ENCODE measurements at places on chromosomes 11 and 22.

DNA sequence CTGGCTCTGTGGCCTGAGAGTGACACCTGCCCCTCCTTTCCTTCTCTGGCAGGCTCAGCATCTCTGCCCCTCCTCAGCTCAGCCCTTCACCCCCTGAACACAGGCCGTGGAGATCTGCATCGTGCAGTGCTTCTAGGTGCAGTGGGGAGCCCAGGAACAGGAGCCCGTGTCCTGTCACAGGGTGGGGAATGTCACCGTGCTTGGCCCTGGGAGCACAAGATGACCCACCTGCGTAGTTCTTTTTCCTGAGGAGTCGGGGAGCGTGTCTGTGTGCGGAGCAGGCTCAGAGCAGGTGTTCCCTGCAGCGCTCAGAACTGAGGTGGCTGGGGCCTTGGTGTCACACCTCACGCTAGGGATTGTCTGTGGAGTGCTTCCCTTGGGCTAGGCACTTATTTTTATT lies 10.6 kb downstream of the TBC1D22A start:
- DNase-seq = no peak

DNA sequence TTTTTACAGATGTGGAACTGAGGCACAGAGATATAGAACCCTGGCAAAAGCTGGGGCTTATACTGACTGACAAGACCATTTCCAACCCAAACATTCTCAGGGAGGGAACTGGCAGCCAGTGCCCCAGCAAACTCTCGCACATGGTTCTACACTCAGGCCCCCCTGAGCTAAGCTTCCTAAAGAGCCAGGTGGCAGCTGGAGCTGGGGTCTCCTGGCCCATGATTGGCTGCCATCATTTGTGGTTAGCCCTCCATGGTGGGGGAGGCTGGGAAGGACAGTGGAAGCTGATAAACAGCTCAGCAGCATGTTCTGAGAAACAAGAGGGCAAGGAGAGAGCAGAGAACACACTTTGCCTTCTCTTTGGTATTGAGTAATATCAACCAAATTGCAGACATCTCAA lies at the start of gene RAG1:
TSS of gene RAG1 (plus strand) at position 314 of the 400 bp plus-strand sequence. CDS start 5,298 bp downstream, outside the sequence.
- no peak for DNase-seq

DNA sequence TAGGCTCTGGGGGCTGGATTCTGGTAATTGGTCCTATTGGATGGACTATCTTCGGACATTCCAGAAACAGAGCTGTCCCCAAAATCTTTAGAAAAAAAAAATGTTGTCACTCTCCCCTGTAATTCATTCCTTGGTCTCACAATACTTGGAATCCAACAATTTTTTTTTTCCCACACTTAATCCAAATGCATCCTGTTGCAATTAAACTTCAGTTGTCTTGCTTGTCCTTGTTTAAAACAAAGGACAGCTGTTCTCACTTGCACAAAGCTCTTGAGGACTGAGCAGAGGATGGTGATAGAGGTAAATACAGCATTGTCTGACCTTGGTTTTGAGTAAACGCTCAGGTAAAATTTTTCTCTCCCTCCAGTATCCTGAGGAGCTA lies 75.3 kb downstream of the SC5D start:
- no peak for DNase-seq

- DNase-seq = no peak
These were observed 120.0 kb downstream of the CADM1 start for GRCh38 chr11:115384236-115384635.

- DNase-seq = no peak
These were observed 428.0 kb downstream of the LARGE1 start for GRCh38 chr22:33492210-33492651.

DNA sequence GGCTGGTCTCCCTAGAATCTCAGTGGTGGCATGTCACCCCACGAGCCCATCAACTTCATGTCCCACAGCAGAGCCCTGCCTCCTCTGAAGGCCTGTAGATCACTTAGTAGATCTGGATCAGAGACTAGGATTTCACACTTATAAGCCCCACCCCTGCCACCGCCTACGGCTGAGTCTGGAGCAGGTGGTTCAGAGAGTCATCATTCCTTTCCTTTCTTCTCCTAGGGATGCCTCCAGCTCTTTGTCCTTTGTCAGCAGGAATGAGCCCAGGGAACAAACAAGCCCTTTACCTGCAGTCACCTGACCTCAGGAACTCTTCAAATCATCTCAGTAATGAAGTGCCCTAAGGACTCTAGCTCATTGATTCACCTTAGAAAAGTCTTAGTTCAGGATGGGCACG lies 37.8 kb downstream of the SCGB1A1 start:
- no peak for DNase-seq

- no peak for DNase-seq
These were observed 51.1 kb downstream of the CLMP start for GRCh38 chr11:123143921-123144320.

- DNase-seq = no peak
These were observed 1285.4 kb upstream of the TENM4 start for GRCh38 chr11:80726236-80726635.

GRCh38 chr11:11864332-11864731 lies 22.6 kb downstream of the USP47 start:
- no peak for DNase-seq

DNA sequence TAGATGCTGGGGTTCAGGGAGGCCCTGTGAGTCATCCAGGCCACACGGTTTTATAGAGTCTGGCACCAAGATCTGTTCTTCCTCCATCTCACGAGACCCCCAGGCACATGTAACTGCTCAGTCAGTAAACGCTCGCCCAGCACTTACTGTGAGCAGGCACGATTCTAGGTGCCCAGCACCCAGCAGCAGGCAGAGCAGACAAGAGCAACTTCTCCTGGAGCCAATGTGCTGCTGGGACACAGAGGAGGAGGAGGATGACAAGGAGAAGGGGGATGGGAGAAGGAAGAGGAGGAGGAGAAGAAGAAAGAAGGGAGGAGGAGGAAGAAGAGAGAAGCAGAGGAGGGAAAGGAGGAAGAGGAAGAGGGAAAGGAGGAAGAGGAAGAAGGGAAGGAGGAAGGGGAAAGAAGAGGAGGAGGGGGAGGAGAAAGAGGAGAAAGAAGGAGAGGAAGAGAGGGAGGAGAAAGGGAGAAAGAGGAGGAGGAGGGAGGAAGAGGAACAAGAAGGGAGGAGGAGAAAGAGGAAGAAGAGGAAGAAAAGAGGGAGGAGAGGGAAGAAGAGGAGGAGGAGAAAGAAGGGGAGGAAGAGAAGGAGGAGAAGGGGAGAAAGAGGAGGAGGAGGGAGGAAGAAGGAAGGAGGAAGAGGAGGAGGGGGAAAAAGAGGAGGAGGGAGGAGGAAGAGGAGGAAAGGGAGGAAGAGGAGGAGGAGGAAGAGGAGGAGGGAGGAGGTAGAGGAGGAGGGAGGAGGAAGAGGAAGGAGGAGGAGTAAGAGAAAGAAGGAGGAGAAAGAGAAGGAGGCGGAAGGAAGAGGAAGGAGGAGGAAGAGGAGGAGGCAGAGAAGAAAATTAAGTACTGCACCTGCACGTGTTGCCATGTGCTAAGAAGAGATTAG lies 77.6 kb upstream of the RTL6 start:
- DNase-seq = no peak

DNA sequence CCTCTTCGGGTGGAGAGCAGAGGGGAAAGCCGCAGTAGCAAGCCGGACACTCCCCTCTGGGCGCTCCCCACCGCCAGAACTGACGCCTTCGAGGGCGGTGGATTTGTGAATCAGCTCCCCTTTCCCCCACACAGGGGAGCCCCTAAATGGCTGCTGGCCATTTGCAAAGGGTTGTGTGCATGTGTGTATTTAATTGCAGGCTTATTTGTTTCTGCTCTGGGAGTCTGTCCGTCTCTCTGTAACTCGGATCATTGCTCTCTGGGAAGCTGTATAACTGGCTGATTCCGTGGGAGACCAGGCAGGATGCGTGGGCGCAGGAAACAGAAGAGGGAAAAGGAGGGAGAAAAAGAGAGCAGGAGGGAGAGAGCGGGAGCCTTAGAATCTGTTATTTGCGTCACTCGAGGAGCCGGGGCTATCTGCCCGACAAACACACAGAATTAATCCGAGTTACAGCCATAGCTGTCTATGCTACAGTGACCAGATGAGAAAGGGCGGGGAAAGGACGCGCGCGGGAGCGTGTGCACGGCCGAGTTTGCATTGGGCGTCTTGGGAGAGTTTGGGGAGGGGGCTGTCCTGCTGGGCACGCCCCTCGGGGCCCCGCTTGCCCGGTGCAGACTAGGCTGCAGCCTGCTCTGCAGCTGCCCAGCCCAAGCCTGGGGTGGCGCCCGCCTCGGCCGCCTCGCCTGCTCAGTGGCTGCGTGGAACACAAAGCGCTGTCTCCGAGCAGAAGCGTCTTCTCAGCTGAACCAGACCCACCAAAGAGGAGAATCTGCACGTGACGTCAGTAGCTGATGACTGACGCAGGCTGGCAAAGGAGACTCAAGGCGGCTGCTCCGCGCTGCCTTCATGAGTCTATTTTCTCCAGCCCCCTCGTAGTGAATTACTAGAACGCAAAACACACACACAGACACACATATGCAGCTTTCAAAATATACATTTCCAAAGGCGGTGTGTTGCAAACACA lies 105.3 kb upstream of the HSD17B12 start:
- DNase-seq = no peak

DNA sequence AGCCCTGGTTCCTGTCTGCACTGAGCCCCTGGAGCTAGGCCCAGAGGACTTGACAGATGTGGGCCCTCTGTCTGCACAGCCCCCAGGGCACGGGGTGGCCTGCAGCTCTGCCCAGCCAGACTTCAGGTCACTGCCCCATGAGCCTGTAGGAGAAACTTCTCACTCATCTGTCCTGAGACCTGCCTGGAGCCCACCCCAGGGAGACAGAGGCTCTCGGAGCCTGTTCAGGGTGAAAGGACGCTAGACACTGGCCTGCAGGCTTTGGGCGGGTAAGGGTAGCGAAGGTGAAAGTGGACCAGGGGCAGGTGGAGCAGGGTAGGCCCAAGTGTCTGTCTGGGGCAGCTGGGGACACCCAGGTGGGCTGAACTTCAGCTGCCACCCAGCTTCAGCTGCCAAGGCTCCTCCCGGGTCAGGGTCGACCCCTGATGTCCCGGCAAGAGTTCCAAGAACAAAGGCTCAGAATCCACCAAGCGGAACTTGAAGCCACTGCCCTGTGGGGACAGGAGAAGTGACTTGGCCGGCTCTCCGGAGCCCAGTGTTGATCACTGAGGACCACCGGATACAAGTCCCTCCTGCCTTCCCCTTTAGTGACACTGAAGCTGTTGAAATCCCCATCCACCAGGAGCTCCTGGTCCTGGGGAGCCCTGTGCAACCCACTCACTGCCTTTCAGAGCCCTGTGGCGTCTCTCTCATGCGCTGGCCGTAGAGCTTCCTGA lies 90.3 kb downstream of the KCNQ1 start:
- DNase-seq = no peak

GRCh38 chr11:73239571-73240189 lies 21.6 kb downstream of the P2RY2 start:
- DNase-seq = no peak

DNA sequence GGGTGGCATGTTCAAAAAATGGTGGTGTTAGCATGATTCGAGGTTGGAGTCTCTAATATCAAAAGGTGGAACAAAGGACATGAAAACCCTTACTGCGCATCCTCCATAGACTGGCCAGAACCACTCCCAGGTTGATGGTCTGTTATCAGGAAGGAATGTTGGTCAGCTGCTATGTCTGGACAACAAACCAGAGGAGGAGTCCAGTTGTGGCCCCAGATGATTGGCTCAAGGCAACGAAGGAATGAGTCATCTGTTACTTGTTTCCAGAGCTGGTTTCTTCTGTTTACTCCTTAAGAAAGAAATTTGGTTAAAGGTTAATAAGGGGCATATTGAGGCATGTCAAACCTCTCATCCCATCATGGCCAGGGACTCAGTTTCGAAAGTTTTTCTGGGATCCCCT lies 56.8 kb upstream of the GRIA4 start:
- no peak for DNase-seq

GRCh38 chr11:70065318-70066135 lies 12.6 kb upstream of the ANO1 start:
- peak; percentile 33 for DNase-seq

DNA sequence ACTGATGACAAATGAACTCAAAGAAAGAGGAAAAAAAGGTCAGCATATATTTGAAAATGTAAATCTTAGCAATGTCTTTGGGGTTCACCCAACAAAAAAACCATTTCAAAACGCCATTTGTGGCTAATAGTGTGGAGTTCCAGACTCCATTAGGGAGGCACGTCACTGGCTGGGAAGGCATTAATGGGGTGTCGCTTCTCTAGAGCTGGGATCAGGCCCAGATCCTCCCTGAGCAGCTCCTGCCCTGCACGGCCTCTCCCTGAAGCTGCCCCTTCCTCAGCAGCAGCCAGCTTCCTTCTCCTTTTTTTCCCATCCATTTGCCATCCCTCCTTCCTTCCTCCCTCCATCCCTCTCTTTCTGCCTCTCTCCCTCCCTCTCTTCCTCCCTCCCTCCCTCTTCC lies 98.8 kb upstream of the LMO1 start:
- DNase-seq = no peak

DNA sequence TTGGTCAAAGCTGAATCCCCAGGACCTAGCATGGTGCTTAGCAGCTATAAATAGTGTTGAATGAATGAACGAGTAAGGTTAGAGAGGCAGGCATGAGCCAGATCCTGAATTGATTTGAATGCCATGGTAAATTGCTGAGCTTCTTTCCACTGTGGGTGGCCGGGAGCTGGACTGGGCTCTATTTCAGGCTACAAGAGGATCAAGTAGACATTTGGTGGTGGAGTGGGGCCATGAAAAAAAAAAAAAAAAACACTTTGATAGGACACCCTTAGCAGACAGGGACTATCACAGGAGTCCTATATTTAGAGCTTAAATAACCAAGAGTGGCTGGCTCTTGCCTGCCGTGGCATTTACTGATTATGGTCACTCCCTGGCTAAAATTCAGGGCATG lies 77.6 kb downstream of the MIAT start:
- DNase-seq = no peak

GRCh38 chr11:121656328-121657090 lies 203.7 kb upstream of the SORL1-AS1 start:
- DNase-seq = no peak

GRCh38 chr11:14643697-14644225 lies at the start of gene PDE3B:
TSS of gene PDE3B (plus strand) at chr11:14643804. CDS start at chr11:14644076, 272 bp downstream.
- peak; percentile 91 for DNase-seq

GRCh38 chr11:78802058-78802761 lies 227.5 kb upstream of the NARS2 start:
- no peak for DNase-seq

DNA sequence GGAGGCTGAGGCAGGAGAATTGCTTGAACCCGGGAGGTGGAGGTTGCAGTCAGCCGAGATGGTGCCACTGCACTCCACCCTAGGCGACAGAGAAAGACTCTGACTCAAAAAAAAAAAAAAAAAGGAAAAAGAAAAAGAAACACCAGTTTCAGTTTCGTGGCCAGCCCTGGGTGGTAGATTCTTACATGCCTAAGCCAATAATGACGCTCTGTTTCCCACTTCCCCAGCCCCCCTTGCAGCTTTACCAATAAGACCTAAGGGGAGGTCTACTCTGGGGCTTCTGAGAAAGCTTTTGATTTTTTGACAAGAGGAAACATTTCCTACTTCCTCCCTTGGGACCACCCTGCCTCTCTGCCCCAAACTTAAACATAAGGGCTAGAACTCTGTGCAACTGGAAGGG lies 30.0 kb upstream of the PTPRJ start:
- DNase-seq = peak; percentile 89
